ENCODE measurements at places on chromosomes 3 and 15.

DNA sequence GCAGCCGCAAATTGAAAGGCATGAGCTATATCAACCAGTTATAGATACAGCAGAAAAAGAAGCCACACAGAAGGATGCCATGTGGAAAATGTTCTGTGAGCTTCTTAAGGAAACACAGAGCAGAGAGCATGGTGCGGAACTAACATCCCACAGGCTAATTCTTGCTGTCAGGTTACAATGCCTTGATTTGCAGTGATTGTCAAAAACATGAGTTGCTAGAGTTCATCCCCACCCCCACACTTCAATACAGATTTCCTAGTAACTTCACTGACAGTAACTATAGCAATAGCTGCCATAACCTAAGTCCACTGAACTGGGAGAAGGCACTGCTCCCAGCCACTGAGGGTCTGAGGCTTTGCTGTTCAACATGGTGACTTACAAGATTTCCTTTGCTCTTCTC, 821.6 kb downstream of the SQOR start:
- DNase-seq = no peak

- no peak for DNase-seq
These were observed 13.5 kb upstream of the KCNAB1 start for GRCh38 chr3:156106721-156107373.

DNA sequence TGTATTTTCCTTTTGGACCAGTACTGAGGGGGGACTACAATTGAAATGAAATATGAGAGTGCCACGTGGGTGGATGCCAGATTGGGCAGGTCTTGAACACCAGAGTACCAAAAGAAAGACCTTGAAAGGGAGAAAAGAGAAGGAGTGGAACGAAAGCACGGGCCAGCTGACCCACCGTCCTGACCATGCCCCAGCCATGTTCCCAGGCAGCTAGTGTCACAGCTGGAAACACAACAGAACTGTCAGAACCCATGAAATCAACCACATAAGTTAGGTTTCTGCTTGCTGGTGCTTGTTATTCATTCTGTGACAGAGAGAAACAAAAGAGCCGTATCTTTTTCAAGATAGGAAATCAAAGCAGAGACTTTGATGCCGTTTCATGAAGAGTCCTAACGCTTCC, 268.8 kb downstream of the MEX3B start:
- DNase-seq = no peak

DNA sequence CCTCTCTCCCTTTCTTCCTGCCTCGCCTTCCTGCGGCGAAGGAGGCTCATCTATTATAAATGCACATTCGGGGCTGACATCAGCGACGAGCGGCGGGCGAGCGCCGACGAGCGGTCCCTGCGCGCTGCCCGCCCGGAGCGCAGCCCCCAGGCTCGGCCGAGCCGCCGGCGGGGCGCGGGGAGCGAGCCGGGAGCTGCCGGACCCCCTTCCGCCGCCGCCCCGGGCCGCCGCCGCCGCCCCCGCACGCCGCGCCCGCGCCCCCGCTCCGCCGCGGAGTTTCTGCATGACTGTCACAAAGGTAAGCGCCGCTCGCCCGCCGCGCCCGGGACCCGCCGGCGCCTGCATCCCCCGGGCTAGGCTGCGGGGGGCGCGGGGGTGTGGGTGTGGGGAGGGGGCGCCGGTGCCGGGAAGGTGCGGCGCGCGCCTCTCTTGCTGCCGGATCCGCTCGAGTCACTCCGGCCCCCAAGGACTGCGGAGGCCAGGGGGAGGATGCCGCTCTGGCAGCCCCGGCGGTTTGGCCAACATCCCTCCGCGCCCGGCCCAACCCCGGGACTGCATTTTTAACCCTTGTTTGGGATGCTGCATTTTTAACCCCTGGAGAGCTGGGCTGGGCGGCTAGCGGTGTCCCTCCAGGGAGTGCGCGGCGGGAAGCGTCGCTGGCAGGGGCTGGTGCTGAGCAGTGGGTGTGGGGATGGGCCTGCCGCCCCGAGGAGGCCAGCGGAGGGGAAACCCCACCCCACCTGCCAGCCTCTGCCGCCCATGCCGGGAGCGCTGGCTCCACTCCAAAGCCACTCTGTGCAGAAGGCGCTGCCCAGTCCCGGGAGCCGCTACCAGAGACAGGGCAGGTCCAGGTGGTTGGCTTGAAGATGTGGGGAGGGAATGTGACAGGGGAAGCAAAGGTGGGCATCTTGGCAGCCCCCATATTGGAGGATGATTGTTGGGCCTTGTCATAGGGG, at the start of gene CORO2B:
Gene CORO2B (plus strand): TSS at position 14 of the 956 bp plus-strand sequence. CDS start 270 bp downstream, at position 284.
- no peak for DNase-seq

DNA sequence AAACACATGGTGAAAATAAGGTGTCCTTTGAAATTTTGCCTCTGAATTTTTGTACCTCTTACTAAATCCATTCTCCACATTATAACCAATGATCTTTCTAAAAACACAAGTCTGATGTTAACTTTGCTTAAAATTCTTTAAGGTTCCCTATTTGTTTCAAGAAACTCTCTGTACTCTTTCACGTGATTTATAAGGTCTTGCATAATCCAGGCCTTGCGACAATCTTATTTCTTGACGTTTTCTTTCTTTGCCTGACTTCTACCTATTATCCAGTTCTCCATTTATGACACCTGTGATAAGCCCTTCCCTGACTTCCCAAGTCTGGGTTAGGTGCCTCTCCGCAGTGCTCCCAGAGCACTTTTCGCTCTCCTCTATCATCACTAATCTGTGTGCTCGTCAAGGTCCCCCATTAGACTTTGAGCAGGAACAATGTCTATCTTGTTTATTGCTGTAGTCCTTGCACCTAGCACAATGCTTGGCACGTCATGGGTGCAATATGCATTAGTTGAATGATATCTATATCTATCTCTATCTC, 24.3 kb upstream of the KPNA1 start:
- no peak for DNase-seq

DNA sequence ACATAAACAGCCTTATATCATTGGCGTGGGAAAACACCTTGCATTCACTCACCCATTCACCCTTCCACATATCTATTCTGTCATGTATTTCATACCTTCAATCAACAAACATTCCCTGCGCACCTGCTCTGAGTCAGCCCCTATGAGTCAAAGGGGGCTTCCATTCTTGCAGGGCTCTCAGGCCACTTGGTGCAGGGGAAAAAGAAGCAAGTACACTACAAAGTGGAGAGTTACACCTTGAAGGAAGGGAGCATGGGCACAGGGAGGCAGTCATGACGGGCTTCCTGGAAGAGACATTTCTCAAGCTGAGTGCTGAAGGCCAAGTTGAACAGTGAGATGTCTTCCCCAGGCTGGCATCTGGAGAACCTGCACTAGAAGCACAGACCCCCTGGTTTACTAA, 4.6 kb upstream of the AMOTL2 start:
- DNase-seq = no peak

- DNase-seq = no peak
These were observed 127.3 kb upstream of the MRPL3 start for GRCh38 chr3:131630097-131630496.

DNA sequence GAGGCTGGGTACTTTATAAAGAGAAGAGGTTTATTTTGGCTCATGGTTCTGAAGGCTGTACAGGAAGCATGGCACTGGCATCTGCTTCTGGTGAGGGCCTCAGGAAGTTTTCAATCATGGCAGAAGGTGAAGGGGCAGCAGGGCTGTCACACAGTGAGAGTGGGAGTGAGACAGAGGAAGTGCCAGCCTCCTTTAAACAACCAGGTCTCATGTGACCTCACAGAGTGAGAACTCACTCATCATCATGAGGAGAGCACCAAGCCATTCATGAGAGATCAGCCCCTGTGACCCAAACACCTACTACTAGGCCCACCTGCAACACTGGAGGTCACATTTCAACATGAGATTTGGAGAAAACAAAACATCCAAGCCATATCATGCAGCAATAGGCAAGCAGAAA, 9.3 kb upstream of the RFTN1 start:
- DNase-seq = no peak

DNA sequence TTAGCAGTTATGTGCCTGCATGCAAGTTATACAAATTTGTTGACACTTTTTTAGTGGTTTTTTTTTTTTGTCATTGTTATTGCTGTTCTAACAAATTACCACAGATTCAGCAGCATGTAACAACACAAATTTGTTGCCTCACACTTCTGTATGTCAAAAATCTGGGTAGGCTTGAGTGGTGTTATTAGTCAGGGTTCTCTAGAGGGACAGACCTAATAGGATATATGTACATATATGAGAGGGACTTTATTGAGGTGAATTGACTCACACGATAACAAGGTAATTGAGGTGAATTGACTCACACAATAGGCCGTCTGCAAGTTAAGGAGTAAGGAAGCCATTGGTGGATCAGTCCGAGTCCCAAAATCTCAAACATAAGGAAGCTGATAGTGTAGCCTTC, 15.0 kb upstream of the PLSCR1 start:
- no peak for DNase-seq

GRCh38 chr3:114022145-114022802, 34.1 kb downstream of the CCDC191 start:
- no peak for DNase-seq

GRCh38 chr3:172673210-172673679, 37.6 kb downstream of the NCEH1 start:
- DNase-seq = peak; percentile 37

DNA sequence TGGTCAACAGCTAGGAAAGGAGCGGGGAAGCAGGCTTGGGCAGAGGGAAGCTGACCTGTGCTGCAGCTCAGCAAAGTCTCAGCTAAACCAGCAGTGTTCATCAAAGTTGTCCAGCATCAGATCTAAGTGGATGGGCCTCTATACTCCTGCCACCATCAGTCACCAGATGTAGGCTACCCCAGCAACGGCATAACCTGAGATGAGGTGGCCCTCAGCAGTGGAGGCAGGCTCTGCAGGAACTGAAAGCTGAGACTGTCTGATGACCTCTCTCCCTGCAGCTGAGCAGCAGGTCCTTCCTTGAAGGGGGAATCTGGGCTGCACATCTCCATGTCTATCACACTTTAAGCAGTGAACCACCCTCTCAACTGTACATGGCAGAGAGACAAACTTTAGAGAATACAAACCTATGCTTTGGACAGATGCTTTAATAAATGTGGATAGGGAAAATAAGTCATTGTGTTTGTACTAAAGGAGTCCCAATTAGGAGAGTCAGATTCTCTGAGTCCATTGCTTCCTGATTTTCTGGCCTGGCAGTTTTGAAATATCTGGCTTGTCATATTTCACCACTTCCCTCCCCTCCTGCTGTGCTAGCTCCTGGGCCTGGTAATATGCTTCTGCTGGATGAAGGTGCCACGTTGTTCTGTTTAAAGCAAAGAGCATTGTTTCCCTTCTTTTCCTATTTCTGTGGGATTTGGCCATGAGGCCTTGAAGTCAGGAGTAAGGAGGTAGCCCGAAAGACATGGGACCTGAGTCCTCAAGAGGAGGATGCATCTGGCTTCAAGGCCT, 11.1 kb upstream of the PSTPIP1 start:
- no peak for DNase-seq

- DNase-seq = no peak
These were observed 391.2 kb upstream of the NECTIN3 start for GRCh38 chr3:110680450-110680849.

DNA sequence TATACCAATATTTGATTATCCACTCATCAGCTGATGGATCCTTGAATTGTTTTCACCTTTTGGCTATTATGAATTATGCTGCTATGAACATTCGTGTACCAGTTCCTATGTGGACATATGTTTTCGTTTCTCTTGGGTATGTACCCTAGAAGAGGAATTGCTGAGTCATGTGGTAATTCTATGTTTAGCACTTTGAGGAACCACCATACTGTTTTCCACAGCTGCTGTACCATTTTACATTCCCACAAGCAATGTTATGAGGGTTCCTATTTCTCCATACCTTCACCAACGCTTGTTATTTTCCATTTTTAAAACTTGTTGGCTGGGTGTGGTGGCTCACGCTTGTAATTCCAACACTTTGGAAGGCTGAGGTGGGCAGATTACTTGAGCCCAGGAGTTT, 62.9 kb downstream of the RPLP1 start:
- DNase-seq = no peak

- no peak for DNase-seq
These were observed 29.0 kb upstream of the ATP10A start for GRCh38 chr15:25892126-25892525.

DNA sequence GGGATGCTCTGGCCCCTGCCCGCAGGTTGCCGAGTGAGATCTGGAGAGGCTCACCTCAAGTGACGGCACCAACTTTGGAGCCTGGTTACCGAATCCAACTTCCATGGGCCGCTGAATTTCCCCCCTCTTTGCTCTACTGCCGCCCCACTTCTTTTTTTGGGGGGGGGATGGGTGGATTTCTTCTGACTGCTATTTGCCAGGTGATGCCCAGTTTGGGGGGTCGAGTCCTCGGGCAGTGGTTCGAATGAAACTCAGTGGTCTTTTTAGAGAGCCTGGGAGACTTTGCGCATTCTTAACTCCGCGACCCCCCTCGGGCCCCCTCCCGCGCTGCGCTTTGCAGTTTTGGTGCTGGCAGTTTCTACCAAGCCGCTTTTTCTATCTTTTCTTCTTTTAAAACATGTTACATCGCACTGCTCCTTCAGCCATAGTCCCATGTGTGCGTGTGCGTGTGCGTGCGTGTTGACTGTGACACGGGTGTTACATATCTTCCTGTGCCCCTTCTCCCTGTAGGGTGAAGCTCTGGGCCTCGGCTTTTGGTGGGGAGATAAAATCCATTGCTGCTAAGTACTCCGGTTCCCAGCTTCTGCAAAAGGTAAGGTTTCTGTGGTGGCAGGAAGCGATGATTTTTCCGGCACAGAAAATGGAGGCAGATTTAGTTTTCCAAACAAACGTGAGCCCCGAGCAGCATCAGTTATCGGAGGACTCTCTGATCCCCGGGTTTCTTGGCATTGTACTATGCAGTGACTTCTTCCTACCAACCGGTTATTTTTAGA, 837 bp downstream of the CACNA2D3 start:
- DNase-seq = no peak

GRCh38 chr3:186115239-186115996, 6.5 kb upstream of the ETV5 start:
- no peak for DNase-seq

DNA sequence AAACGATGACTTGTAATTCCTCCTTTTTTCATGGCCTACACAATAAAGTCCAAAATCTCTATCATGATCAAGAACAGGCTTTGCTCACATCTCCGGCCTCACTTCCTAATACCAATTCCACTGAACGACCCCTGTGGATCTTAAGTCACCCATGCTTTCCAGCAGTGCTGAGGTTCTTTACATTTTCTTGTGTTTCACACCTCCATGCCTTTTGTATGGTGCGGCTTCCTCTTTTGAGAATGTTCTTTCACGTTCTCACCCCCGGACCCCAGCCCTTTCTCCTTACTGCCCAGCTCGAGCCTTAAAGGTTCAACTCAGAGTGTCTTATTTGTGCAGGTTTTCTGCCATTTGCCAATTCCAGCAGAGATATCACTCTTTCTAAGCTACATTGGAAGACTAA, 70.1 kb downstream of the CSNK1G1 start:
- no peak for DNase-seq

DNA sequence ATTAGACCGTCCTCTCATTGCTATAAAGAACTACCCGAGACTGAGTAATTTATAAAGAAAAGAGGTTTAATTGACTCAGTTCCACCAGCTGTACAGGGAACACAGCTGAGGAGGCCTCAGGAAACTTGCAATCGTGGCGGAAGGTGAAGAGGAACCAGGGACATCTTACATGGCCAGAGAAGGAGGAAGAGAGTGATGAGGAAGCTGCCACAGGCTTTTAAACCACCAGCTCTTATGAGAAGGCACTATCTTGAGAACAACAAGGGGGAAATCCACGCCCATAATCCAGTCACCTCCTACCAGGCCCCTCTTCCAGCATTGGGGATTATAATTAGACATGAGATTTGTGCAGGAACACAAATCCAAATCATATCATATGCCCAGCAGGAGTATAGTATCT, 138.5 kb downstream of the ALCAM start:
- DNase-seq = no peak

- DNase-seq = no peak
These were observed 1.2 kb downstream of the GOLIM4 start for GRCh38 chr3:168094580-168094876.

Measured in CD4-positive, alpha-beta T cell (primary cell).